Activated naive CD4-positive, alpha-beta T cell treated with anti-CD3 and anti-CD28 coated beads, Interleukin-2, amount 10 ng/mL, durations not matched to agents 7 days and 5 days (primary cell): ENCODE measurements at places on chromosomes 11 and 22.

GRCh38 chr22:35539487-35539886 is 1.1 kb upstream of the RASD2 start:
- H3K27me3 ChIP-seq = peaks cover 75% of the 10 kb centered on the region
- H3K36me3 ChIP-seq = no peaks in the 10 kb centered on the region
- H3K27ac ChIP-seq = no peak overlapping the region
- peak overlapping the region; percentile 44 for H3K4me3 ChIP-seq
- H3K4me1 ChIP-seq = peaks cover 6% of the 10 kb centered on the region

DNA sequence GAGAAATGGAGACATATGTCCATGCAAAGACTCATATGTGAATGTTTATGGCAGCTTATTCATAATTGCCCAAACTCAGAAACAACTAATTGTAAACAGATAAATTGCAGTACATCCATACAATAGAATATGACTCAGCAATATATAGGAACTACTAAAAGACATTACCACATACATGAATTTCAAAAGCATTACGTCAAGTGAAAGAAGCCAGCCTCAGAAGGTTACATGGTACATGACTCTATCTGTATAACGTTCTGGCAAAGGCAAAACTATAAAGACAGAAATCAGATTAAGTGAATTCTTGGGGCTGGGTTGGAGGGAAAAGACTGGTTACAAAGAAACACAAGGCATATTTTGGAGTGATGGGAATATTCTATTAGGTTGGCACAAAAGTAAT is 7.2 kb downstream of the KCTD21 start:
- peaks cover 4% of the 10 kb centered on the region for H3K4me1 ChIP-seq
- no peak overlapping the region for H3K27ac ChIP-seq
- no peak overlapping the region for H3K4me3 ChIP-seq

DNA sequence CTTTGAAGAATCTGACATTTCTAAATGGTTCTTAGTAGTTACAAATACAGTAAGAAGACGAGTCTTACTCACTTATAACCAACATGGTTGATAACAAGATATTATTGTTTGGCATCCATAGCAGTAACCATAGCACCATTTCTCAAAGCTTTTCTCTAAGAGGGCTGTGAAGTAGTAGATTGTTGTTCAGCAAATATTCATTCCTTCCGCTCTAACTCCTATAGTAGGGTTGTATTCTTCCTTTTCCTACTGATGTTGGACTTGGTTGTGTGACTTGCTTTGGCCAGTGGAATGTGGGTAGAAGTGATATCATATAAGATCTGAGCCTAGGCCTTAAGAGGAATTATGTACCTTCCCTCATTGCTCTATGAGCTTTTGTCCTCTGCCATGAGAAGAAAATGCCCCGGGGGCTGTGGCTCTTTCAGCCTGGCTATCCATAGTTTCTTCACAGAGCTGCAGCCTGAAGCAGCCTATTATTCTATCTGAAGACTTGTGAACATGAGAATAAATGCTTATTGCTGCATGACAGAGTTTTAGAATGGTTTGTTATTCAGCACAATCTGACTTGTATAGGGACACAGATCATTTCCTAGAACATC is 28.9 kb upstream of the ZBED5 start:
- no peak overlapping the region for H3K27ac ChIP-seq
- no peaks in the 10 kb centered on the region for H3K4me1 ChIP-seq
- H3K4me3 ChIP-seq = no peak overlapping the region
- H3K27me3 ChIP-seq = peaks cover 11% of the 10 kb centered on the region
- no peak for DNase-seq
- no peaks in the 10 kb centered on the region for H3K36me3 ChIP-seq

DNA sequence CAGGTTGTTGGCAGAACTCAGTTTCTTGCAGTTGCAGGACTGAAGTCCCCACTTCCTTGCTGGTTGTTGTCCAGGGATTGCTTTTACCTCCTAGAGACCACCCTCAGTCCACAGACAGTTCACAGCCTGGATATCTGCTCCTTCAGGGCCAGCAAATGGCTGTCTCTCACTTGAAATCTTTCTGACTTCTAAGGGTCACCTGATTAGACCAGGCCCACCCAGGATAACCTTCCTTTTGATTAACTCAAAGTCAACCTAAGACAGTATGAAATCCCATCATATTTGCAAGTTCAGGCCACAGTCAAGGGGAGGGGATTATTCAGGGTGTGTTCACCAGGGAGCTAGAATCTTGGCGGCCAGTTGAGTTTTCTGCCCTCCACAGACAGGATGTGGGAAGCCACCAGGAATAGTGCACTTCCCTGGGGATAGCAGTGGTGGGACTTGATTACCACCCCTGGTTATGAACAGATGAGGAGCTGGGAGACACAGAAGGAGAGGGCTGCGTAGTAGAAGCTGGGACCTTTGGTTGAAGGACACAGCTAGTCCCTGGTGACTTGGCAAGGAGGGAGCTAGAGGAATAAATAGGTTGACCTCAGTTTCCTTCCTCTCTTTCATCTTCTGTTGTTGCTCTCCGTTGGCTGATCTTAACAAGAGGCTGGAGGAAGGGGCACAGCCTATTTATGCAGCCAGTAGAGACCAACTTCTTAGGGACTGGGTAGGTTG is 33.4 kb downstream of the MIAT start:
- no peak for DNase-seq
- no peaks in the 10 kb centered on the region for H3K27me3 ChIP-seq
- peak overlapping the region; percentile 20 for H3K27ac ChIP-seq
- peaks cover 61% of the 10 kb centered on the region for H3K36me3 ChIP-seq
- peak overlapping the region; percentile 2 for H3K4me3 ChIP-seq
- peaks cover 25% of the 10 kb centered on the region for H3K4me1 ChIP-seq

- no peaks in the 10 kb centered on the region for H3K27me3 ChIP-seq
- no peaks in the 10 kb centered on the region for H3K36me3 ChIP-seq
- no peak for DNase-seq
- no peak overlapping the region for H3K27ac ChIP-seq
- H3K4me1 ChIP-seq = no peaks in the 10 kb centered on the region
These were observed 749.5 kb downstream of the BRD1 start for GRCh38 chr22:49078076-49078710.

DNA sequence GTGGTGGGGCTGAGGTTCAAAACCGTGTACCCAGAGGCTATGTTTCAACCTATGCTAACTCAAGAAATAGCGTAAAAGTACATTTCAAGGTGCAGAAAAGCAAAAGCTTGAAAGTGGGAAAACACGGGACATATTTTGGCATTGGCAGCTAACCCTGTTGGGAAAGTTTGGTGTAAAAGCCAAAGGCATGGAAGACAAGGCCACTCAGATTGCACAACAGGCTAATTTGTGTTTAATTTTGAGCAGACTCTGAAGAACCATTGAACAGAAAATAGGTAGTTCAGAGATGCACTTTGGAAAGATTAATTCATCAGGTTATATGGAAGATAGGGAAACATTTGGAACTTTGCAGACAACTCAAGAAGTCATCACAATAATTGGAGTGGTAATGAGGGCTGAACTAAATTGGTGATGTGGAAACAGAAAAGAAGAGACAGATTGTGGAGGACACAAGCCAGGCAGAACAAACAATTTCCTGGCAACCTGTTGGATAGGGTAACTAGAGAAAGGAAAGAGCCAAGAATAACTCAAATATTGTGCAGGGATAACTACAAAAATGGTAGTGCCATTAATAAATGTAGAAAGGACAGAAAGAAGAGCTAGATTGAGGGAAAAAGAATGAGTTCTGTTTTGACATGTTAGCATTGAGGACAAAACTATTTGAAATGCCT is 140.5 kb upstream of the PGR start:
- H3K27me3 ChIP-seq = no peaks in the 10 kb centered on the region
- no peak overlapping the region for H3K27ac ChIP-seq
- no peak overlapping the region for H3K4me3 ChIP-seq
- H3K4me1 ChIP-seq = no peaks in the 10 kb centered on the region

- H3K4me1 ChIP-seq = peaks cover 14% of the 10 kb centered on the region
- peaks cover 52% of the 10 kb centered on the region for H3K27me3 ChIP-seq
- peaks cover 2% of the 10 kb centered on the region for H3K36me3 ChIP-seq
- DNase-seq = no peak
These were observed 3.1 kb upstream of the ARHGEF12 start for GRCh38 chr11:120332822-120333716.

GRCh38 chr22:29260601-29261315 is 7.0 kb downstream of the RHBDD3 start:
- H3K36me3 ChIP-seq = no peaks in the 10 kb centered on the region
- no peak overlapping the region for H3K27ac ChIP-seq
- H3K27me3 ChIP-seq = peaks cover 3% of the 10 kb centered on the region
- H3K4me1 ChIP-seq = peaks cover 6% of the 10 kb centered on the region
- no peak overlapping the region for H3K4me3 ChIP-seq

- H3K36me3 ChIP-seq = peaks cover 8% of the 10 kb centered on the region
- H3K27ac ChIP-seq = peak overlapping the region; percentile 92
- H3K27me3 ChIP-seq = no peaks in the 10 kb centered on the region
These were observed 58.3 kb downstream of the MRTFA start for GRCh38 chr22:40578171-40578570.

DNA sequence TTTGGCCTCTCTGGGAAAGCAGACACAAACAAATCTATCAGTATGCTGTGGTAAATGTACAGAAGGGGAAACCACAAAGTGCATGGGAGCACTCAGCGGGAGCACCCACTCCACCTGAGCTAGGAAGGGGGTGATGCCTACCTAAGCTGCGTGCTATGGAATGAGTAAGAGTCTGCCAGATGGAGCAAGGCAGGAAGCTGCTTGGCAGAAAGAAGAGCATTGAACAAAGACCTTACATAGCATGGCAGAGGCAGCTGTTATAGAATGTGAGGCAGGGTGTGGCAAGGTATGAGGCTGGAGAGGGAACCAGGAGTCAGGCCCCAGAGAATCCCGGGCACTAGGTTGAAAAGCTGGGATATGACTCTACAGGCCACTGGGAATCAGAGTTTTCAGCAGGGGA is 13.8 kb upstream of the MTFP1 start:
- H3K36me3 ChIP-seq = peaks cover 47% of the 10 kb centered on the region
- no peak overlapping the region for H3K4me3 ChIP-seq
- no peak overlapping the region for H3K27ac ChIP-seq
- no peak for DNase-seq

DNA sequence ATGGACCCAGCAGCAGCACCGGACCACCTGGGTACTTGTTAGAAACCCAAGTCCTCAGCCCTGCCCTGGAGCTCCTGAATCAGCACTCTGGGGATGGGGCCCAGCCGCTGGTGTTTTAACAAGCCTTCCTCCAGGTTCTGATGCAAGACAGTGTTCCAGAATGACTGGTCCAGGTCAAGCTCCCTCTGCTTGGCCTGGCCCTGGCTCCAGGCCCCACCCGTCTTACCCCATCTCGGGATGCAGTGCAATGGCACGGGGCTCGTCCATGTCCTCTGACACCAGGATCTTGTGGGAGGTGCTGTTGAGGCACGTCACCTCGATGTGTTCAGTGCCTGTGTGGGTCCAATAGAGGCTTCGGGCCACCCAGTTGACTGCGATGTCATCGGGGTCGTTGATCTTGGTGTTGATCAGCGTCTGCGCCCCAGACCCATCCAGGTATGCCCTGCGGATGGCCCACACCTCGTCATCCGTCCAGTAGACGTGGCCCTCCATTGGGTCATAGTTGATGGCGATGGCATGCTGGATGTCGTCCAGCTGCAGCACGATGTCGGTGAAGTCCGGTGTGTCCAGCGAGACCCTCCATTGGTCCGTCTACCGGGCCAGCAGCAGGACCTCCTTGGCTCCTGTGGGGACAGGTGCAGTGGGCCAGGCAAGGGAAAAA is 140.3 kb downstream of the CRYBB2 start:
- H3K27me3 ChIP-seq = no peaks in the 10 kb centered on the region
- no peak overlapping the region for H3K27ac ChIP-seq
- no peak overlapping the region for H3K4me3 ChIP-seq
- peak; percentile 10 for DNase-seq
- H3K36me3 ChIP-seq = peaks cover 9% of the 10 kb centered on the region

DNA sequence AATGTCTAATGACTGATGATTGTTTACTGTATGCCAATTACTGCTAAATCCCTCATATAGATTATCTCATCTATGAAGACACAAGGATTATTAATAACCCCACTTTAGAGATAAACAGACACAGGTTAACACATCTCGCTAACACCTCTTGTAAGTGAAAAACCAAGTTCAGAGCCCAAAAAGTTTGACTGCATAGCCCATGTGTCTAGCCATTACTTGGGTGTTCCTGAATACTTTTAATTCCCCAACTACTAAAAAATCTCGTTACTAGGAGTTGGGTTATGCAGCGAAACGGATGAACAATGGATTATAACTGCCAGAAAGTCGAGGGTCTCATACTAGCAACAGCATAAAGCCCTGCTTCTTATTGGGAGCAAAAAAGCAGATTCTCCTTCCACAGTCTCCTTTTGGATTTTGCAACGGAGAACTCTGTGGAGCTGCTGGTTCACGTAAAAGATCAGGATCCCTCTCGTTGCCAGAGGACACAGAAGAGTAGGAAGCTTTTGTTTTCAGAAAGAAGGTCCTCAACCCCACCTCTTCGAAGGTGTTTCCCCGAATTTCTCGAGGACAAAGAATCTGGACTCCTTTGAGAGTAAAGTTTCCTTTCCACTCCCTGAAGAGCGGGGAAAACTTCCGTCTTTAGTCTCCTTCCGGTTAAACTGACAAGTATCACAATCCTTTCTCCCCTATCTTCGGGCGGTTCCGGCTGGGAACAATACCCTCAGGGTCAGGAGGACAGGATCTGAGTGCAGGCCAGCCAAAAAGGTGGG is 979 bp downstream of the ZBED5 start:
- H3K27me3 ChIP-seq = peaks cover 6% of the 10 kb centered on the region
- peak overlapping the region; percentile 97 for H3K4me3 ChIP-seq
- H3K36me3 ChIP-seq = peaks cover 44% of the 10 kb centered on the region
- DNase-seq = no peak
- H3K27ac ChIP-seq = peak overlapping the region; percentile 99
- H3K4me1 ChIP-seq = peaks cover 44% of the 10 kb centered on the region

DNA sequence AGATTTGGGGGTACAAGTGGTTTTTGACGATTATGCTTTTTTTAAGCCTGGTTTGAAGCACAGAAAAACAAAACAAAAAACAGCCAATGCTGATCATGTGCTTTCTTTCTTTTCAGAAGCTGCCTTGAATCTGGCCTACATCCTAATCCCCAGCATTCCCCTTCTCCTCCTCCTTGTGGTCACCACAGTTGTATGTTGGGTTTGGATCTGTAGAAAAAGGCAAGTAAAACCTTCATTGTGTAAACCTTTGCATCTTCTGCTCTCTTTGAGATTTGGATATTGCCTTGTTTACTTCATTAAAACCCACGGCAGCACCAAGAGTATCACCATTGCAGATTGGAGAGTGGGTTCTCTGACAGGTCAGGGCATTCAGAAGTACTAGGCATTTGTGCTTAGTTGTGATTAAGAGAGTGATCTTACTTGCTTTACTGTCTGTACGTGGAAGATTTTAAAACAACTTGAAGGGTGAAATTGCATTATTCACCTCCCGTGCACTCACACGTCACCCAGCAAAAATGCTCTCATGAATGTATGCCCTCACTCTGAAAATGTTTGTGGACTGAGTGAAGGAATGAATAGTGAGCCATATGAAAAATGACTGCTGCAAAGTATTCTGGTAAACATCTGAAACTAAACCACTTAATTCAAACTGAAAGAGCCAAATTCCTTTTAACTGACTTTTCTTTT is 17.0 kb downstream of the LAYN start:
- H3K4me3 ChIP-seq = no peak overlapping the region
- H3K36me3 ChIP-seq = no peaks in the 10 kb centered on the region
- no peaks in the 10 kb centered on the region for H3K4me1 ChIP-seq

GRCh38 chr11:124935548-124936514 is at the start of gene HEPACAM:
TSS of gene HEPACAM (minus strand) at chr11:124936047. CDS start at chr11:124936006, 41 bp downstream.
- peaks cover 42% of the 10 kb centered on the region for H3K27me3 ChIP-seq
- no peak for DNase-seq
- H3K36me3 ChIP-seq = no peaks in the 10 kb centered on the region
- peaks cover 8% of the 10 kb centered on the region for H3K4me1 ChIP-seq
- no peak within 1 kb of the TSS for H3K4me3 ChIP-seq
- H3K27ac ChIP-seq = no peak within 1 kb of the TSS

- peak overlapping the region; percentile 86 for H3K27ac ChIP-seq
- H3K27me3 ChIP-seq = no peaks in the 10 kb centered on the region
- H3K4me1 ChIP-seq = peaks cover 64% of the 10 kb centered on the region
- peaks cover 55% of the 10 kb centered on the region for H3K36me3 ChIP-seq
These were observed 908 bp downstream of the NADSYN1 start for GRCh38 chr11:71453918-71454304.
